CD4-positive, alpha-beta memory T cell (primary cell): ENCODE measurements at places on chromosomes 2 and 18. TPM values are rescaled to one million over a fixed set of nuclear protein-coding genes. Genes with fewer than 3 reads are reported as not detected.

Gene YES1
- 7.9 TPM for total RNA-seq

DNA sequence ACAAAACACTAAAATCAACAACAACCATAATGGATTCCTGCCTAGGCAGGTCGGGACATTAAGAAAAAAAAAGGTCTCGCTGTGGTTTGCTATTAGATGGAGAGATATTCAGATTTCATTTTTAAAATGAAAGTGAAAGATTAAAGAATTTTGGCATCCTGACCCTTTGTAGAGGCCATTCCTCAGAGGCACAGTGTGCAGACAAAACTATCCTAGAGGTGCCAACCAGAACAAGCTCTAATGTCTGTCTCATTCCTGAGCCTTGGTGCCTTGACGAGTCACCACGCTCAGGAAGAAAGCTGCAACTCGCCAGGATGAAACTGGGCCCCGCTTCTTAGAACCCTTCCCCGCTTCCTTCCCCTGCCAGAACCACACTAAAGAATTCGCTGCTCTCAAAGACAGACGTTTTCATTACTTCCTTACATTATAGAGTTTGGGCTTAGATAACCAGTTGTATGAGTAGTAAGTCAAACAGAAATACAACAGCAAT is 156.0 kb downstream of the TGIF1 start:
- H3K27me3 ChIP-seq = no peaks in the 10 kb centered on the region
- no peaks in the 10 kb centered on the region for H3K36me3 ChIP-seq
- H3K4me3 ChIP-seq = peak overlapping the region; percentile 44
- H3K4me1 ChIP-seq = peaks cover 58% of the 10 kb centered on the region

Gene CYBRD1
- 0.64 TPM for total RNA-seq

GRCh38 chr2:152858594-152859265 is 140.3 kb downstream of the ARL6IP6 start:
- H3K4me1 ChIP-seq = no peaks in the 10 kb centered on the region
- no peak overlapping the region for H3K27ac ChIP-seq
- no peak overlapping the region for H3K4me3 ChIP-seq
- DNase-seq = no peak

GRCh38 chr2:124763611-124764010 is 738.5 kb downstream of the CNTNAP5 start:
- no peak overlapping the region for H3K4me3 ChIP-seq
- H3K4me1 ChIP-seq = no peaks in the 10 kb centered on the region
- no peaks in the 10 kb centered on the region for H3K36me3 ChIP-seq
- no peaks in the 10 kb centered on the region for H3K27me3 ChIP-seq

DNA sequence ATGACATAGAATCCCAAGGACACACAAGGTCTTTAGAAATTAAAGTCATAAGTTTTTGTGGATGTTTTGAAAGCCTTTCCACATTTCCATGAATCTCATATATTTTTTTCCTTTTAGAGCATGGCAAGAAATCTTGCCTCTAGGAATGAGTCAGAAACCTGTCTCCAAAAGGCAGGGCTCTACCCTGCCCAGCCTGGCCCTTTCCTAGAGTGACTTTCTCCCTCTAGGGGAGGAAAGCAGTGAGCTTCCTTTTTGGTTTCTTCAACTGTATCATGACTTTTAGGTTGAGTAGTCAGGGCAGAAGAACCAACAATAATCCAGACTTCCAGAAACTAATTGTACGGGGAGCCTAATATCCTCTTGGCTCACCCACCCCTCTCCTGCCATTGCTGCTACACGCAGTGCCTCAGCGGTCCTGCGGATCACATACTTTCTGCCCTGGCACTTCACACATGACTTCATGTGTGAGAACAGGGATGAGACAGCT is 300.3 kb downstream of the AGPS start:
- no peaks in the 10 kb centered on the region for H3K27me3 ChIP-seq
- H3K27ac ChIP-seq = no peak overlapping the region
- no peak for DNase-seq
- H3K36me3 ChIP-seq = no peaks in the 10 kb centered on the region
